ENCODE measurements at places on chromosomes 2 and 18.
A peak's percentile ranks its signal among the peaks of the same experiment; 100 is the strongest.

DNA sequence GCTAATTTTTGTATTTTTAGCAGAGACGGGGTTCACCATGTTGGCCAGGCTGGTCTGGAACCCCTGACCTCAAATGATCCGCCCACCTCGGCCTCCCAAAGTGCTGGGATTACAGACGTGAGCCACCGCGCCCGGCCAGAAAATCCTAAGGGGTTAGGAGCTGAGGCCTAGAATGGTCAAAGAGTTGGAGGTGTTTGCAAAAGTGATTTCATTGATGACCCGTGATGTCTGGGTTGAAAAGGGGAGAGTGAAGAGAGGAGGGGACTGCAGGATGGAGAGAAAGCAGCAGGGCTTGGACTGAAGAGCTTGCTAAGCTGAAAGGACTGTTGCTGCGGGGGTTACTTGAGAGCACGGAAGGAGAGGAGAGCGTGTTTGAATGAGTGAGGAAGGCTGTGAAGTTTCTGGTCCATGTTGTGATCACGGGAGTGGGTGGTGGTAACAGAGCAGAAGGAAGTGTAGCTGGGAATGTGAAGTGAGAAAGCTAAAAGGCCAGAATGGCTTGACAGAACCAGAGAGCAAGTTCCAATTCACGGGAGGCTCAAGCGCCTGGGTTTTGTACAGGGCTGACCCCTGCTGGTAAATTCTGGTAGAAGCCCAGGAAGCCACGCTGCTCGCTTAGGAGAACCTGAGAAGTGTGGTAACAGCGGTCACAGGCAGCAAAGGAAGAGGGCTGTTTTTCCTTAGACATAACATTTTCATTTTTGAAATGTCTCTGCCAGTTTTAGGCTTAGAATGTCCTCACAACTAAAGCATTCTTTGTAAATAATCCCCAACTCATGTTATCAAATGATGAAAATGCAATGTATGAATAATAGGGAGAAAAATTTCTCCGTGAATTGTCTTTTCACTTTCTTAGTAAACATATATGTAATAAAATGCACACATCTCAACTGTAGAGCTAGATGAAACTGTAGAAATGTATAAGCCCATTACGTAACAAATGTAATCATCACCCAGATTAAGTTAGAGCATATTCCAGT is 40.5 kb upstream of the ACTR2 start:
- DNase-seq: peak; percentile 89

DNA sequence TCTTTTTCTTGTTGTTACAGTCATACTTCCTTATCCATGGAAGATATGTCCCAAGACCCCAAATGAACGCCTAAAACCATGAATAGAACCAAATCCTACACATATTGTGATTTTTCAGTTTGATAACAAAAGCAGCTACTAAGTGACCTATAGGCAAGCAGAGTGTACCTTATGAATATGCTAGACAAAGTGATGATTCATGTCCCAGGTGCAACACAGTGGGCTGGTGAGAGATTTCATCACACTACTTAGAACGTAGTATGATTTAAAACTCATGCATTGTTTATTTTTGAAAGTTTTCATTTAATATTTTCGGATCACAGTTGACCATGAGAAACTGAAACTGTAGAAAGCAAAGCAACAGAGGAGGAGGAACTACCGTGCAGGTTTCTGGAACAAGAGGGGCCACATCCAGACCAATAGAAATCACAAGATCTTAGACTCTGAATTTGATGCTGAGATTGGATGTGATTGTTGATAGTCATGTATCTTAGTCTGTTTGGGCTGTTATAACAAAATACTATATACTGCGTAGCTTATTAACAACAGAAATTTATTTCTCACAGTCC is 470.8 kb upstream of the VRK2 start:
- no peak for DNase-seq

DNA sequence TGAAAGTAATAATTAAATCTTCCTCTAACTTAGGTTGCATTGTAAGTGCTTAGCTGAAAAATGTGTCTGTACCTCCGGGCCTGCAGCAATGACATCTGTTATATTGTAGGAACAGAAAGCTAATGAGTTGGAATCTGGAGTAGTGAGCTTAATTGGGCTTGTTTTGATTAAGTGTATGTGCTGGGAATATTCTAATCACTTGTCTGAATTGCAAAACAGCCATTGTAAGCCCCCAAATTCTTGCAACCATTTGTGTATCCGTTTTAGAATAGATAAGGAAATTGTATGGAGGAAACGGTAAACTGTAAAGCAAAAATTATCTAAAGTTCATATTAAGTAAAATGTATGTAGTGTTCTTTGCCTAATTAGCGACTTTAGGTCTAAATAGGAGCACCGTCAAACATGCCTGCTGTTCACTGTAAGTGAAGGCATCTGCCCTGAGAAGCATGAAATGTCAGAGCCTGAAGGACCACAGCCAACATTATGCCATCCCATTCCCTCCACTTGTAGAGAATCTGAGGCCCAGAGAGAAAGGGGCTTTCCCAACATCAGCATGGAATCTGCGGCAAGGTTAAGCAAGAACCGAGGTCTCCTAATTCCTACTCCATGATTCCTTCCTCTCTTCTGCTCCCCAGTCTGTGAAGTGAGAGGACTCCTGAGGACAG is 466.4 kb downstream of the TDRD15 start:
- no peak for DNase-seq

DNA sequence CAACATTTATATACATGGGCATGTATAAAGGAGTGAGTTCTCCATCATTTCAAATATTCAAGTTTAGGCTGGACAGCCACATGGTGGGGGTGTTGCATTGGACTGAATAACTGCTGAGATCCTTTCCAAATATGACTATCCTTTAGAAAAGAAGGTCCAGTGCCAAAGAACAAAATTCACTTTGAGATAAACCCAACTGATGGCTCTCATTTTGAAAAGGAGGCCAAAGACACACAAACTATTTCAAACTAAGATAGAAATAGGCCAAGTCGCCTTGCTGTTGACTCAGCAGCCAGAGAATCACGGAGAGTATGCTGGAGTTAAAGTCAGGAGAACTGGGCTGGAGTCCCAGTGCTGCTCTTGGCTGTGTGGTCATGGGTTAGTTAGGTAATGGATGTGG is 204.5 kb upstream of the LRATD1 start:
- no peak for DNase-seq

GRCh38 chr2:11379558-11379957 is 35.1 kb upstream of the ROCK2 start:
- no peak for DNase-seq

Measured in urothelium cell line (cell line).